H54 (cell line): ENCODE measurements at places on chromosomes 5 and 9.

DNA sequence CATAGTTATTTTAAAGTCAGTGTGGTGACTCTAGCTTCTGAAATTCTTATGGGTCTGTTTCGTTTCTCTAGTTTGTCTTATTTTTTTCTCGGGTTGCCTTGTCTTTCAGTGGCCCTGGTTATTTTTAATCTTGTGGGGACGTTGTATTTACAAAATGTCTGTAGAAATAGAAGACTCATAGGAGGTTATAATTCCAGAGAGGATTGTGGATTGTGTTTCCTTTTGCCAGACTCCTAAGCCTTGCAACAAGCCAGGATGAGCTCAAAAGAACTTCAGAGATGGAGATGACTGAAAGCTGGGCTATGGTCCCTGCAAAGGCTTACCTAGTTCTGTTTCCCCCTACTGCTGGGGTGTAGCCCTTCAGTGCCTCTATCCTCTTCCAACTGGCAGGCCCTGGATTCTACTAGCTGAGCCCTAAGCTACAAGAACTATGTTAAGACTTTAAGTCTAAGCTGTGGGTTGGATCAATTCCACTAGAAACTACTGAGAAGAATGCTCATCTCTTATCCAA, 32.2 kb upstream of the LECT2 start:
- DNase-seq: no peak

- peak; percentile 40 for DNase-seq
Measured at GRCh38 chr9:35871545-35871944, 1.3 kb upstream of the OR13J1 start.

- peak; percentile 88 for DNase-seq
Measured at GRCh38 chr9:69174616-69175463, 763 bp downstream of the TJP2 start.

GRCh38 chr5:133366438-133366837, 245.9 kb downstream of the FSTL4 start:
- DNase-seq: no peak

- no peak for DNase-seq
Measured at GRCh38 chr9:99253134-99253533, 31.1 kb downstream of the SEC61B start.

DNA sequence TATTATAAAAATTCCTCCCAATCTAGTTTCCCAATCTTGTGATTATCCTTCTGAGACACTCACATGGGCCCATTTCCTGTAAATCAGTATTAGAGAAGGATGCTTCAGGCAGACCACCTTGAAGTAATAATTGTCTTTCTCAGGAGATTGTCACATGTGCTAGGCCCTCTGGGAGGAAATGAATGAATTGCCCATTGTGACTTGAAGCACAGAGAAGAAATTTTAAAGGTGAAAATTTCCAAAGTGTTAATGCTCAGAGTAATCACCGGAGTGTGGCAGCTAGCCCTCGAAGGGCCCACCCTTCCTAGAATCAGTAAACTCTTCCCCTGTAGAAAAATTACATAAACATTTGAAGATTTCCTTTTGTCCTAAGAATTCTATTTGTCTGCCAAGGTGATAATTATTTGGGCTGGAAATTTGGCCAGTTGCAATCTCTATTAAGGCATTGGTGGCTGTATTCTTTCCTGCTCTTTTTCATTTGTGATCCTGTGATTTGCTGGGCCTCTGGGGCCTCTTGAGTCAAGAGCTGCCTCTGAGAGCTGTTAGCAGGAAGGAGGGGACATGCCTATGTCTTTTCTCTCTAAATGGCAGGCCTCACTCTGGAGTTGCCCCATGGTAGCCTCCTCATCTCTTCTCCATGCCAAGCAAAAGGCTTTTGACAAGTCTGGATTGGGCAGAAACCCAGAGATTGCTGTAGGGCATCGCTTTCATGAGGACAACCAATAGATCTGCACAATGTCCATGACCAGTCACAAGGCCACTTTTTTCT, 371.5 kb upstream of the ACTBL2 start:
- no peak for DNase-seq

DNA sequence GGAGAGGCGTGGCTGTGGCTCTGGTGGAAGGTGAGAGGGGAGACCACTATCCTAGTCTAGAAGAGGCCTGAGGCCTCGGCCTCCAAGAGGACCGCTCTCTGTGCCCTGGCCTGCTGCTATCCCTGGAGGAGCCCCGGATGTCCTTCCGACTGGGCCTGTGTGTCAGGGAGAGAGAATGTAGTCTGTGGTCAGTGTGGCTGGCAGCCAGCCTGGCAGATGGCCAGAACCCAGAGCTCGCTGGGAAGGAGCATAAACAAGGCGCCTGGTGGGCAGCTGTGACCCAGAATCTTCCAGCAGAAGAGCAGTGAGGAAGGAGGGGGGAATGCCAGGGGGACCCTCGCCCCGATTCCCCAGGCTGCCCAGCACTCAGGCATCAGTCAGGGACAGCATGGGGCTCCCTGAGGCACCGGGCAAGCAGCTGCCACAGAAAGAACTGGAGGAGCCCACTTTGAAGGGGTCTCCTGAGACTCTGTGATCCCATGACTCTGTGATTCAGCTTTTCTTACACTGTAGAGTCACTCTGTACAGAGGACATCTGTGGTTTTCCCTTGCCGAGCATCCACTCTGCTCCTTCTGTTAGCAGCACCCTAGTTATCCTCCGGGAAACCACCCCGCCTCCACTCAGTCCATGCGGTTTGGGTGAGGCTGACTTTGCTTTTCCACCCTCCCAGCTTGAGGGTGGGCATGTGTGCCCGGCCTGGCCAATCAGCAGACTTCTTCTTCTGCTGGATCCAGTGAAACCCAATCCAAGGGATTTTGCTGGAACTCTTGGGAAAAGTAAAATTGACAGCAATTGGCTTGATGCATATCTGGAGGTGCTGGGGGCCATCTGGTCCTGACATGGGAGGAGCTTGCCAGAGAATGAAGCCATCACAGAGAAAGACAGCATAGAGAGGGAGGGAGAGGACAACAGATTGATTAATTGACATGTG, 46.2 kb upstream of the PWWP2A start:
- peak; percentile 75 for DNase-seq

DNA sequence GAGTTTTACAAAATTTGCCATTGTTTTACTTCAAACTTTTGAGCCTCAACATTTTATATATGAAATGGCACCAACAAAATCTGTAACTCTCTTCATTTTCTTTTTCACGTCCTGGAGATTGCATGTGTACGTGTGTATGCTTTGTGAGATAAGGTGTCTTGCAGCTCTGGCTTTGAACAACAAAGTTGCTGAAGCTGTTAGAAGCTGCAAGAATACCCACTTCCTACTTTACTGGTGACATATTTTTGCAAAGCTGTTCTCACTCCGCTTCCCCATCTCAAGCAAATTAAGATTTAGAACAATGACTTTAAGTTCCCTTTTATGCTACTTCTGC, 41.8 kb downstream of the FYB1 start:
- DNase-seq: no peak

GRCh38 chr5:40486437-40487275, 193.1 kb upstream of the PTGER4 start:
- no peak for DNase-seq

GRCh38 chr5:113039934-113040285, 63.3 kb downstream of the DCP2 start:
- no peak for DNase-seq

DNA sequence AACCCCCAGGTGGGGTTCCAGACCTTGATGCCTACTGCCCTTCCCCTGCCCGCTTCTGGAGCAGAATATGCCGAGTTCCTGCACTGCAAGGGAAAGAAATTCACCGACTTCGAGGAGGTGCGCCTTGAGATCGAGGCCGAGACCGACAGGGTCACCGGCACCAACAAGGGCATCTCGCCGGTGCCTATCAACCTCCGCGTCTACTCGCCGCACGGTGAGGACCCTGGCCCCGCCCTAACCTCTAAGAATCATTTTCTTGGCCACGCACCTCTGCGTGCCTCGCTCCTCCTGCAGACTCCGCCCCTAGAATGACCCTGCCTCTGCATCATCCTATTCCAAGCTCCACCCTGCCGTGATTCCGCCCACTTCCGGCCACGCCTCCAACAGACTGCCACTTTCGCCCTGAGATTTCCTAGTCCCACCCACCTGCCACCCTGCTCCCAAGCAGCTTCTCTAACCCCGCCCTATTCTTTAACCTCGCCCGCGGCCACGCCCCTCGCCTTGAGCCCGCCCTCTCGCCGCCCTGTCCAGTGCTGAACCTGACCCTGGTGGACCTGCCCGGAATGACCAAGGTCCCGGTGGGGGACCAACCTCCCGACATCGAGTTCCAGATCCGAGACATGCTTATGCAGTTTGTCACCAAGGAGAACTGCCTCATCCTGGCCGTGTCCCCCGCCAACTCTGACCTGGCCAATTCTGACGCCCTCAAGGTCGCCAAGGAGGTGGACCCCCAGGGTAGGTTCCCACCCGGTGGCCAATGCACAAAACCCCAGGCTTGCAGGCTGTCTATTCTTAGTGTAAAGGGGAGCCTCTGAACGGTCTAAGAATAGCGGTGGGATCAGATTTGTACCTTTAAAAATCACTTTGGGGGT, 15.6 kb downstream of the DNM1 start:
- peak; percentile 75 for DNase-seq

- no peak for DNase-seq
Measured at GRCh38 chr9:113894166-113894565, 18.1 kb downstream of the ZNF618 start.

DNA sequence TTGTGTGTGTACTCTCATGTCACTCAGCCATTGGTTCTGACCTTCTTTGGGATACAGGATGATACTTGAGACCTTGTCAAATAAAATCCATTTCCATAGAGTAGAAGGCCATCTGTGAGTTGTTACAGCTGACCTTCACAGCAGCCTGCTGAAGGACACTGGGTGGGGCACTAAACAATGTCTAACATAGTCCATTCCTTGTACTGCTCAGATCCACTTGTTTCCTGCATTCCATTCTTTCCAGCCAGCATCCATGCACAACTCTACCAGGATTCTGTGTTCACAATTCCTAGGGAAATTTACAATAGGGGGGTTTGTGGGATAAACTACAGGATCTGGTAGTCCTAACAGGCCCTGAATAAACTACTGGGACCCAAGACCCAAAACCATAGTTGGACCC, 286.4 kb downstream of the RASEF start:
- no peak for DNase-seq

- DNase-seq: no peak
Measured at GRCh38 chr9:123695386-123695785, 234.5 kb downstream of the DENND1A start.

DNA sequence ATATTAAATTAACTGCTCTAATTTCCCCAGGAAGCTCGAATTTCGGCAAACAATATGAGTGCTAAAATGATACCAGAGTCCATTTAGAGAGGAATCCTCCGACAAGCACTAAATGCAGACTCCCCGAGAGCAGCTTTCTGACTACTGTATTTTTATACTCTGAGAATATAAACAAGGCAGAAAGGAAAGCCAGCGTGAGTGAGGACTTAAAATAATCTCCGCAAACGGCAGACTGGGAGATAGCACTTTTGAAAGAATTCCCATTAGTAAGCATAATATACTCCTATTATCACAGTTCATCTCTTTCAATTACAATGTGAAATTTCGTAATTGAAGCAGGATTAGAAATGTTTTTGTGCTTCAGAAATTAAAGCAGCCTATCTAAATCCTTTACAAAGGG, 269.4 kb upstream of the PANK3 start:
- no peak for DNase-seq
